ENCODE measurements at places on chromosomes 4 and X. TPM values are rescaled to one million over a fixed set of nuclear protein-coding genes. Genes with fewer than 3 reads are reported as not detected.

The YIPF7 gene
- not detected for total RNA-seq

The TMEM150C gene
- total RNA-seq: 0.07 TPM

GRCh38 chr4:147351083-147351787 lies 129.7 kb upstream of the EDNRA start:
- DNase-seq: no peak

DNA sequence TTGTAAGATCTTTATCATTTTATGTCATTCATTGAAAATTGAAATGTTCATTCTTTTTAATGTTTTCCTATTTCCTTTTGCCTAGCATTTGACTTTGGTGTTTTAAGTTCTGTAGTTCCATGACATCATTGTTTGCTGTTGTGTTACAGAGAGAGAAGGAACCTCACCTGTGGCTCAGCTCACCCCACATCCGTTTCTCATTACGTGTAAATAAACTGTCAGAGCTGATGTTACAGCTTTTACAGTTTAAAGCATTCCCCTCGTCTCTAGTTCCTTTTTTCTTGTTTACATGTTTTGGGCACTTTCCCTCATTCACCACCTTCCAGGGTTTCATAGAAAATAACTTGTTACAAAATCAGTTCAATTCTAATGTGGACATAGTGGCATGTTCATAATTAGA lies 137.2 kb downstream of the FNIP2 start:
- DNase-seq: no peak

GRCh38 chr4:36064117-36064516 lies 180.2 kb downstream of the ARAP2 start:
- no peak for DNase-seq

DNA sequence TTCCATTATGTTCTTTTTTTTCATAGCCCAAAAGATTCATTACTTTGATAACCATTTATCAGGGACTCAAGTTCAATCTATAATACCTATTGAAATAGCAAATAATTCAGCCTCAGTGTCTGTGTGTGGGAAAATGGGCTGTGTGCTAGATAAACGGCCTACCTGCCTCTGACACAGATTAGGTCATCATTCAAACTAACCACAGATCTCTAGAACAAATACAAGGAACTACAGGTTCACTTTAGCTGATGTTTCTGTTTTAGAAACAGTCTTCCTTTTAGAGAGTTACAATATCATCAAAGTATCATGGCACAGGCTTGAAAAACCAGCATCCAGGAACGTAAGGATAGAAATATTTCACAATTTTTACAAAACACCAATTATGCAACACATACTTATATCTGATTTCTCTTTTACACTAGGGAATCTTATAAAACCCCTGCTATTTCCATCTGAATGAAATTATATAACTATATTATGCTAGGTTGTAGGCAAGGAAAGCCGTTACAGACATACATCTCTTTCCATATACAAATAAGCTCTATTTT lies 56.6 kb upstream of the MAB21L2 start:
- DNase-seq: no peak

DNA sequence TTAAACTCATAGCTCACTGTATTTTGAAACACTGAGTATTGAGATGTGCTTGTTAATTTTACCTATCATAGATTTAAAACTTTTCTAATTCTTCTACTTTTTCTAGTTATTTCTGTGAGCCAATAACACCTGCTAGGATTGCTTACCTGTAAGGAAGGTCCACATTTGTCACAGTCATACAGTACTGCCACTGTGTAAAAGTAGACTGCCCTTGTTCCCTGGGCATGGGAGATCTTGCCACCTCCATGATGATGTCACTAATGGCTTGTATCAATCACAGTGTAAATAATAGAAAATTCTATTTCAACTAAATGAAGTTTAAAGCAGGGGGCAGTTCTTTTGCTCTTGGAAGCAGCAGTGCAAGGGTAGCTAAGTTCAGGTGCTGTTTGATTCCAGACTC lies 35.9 kb downstream of the GK start:
- DNase-seq: no peak

DNA sequence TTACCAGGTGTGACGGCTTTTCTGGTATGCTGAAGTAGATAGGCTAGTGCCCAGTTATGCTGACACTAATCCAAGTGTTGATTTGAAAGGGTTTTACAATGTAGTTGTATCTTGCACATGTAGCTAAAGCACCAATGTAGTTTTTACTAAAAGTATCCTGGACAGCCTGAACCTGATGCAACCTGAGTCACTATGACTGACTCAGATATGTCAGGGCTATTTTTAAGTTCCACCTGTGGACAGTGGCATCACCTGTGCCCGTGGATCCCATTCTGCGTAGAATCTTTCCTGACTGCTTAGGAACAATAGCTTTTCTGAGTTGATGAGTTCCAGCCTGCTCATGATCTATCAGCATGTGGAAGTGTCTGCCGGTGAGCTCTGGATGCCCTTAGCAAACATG lies 58.1 kb downstream of the CCNG2 start:
- no peak for DNase-seq

DNA sequence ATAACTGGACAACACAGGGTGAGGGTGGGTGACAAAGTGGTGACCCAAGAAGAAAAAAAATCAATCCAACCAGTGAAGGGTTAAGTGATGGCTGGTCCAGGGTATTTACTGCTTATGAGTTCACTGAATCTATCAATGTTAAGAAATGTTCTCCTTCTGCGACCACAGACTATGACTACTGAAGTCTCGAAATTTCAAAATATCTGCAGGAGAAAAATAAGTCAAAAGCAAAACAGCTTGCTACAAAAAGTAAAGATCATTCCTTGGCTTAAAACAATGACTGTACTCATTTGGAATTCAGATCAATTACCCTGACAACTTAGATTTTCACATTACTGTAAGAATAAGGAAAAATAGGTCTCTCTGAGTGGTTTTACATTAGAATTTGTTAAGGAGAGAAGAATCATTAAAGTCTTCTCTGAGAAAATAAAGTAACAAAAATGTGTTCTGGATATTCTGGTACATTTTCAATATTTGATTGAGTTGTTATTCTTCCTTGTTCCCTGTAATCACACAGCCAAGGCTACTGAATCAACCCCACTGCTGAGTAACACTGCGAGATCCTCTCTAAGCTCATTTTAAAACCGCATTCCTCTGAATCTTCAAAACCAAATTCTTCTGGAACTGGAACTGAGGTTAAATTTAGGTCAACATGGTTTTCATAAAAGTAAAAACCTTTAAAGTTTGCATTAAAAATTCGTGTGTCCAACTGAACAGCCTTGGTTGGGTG lies 22.7 kb downstream of the SMPX start:
- DNase-seq: no peak

DNA sequence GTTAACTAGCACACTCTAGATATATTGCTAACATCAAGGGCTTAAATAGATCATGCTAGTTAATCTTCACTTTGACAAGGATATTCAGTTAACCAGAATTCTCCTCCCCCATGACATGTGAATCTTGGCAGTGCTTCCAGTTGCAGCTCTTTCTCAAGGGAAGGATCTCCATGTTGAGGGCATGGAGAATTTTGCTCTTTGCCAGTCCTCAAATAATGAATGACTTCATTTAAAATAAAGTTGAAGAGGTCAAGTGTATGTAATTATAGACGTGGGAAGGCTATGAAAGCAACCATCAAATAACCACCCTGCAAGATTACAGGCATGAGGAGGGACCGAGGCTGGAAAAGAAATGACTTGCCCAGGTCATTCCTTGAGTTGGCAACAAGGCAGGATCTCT lies 87.3 kb upstream of the CPEB2 start:
- no peak for DNase-seq

DNA sequence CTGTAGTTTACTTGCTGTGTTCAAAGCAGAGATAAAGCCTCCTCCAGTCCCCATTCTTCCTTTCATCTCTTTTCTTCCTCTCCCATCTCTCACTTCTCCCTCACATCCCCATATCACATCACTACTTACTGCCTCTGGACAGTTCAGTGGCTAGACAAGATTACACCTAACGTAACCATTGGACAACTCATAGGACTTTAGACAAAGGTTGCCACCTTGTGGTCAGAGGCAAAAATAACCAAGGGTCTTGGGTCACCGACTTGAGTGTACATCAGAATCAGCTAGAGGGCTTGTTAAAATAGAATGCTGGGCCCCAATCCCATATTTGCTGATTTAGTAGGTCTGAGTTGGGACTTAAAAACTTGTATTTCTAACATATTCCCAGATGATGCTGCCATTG lies 109.3 kb upstream of the DGKK start:
- peak; percentile 25 for DNase-seq

GRCh38 chr4:3416270-3416669 lies 25.5 kb upstream of the HGFAC start:
- DNase-seq: no peak

DNA sequence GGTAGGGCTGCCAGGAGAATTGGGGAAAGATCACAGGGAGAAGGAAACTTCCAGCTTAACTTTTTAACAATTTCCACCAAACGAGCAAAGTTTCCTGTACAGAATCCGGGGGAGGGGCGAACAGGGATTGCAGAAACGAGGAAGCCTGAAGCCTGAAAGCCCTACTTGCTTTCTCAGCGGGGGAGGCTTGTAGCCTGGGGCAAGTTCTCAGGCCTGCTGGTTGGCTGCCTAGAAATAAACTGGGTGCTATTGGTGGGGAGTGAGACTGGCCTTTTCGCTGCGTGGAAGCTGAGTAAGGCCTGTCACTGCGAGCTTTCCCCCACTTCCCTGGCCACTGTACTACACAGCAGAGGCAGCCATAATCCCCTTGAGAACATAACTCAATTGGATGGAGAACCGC lies 110.8 kb upstream of the ATP8A1 start:
- no peak for DNase-seq

DNA sequence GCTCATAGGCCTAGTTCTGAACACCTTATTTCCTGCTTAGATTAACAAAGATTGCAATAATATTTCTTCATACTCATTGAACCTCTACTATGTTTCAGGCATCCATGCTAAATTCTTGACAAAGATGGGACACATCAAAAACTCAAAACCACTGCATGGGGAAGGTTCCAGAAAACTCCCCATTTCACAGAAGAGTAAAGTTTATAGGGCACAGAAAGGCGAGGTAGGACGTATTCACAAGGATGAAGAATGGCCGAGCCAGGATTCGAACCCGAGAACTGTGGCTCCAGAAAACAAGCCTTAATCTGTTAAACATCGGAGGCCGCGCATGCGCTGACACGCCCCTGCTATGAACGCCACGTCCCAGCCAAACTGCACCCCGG lies 688 bp downstream of the UXT start:
- no peak for DNase-seq

Data from K562 (cell line).